ENCODE measurements at places on chromosomes 3 and 15.

- no peak for DNase-seq
Observed at GRCh38 chr3:194810076-194810475, 124.4 kb downstream of the FAM43A start.

DNA sequence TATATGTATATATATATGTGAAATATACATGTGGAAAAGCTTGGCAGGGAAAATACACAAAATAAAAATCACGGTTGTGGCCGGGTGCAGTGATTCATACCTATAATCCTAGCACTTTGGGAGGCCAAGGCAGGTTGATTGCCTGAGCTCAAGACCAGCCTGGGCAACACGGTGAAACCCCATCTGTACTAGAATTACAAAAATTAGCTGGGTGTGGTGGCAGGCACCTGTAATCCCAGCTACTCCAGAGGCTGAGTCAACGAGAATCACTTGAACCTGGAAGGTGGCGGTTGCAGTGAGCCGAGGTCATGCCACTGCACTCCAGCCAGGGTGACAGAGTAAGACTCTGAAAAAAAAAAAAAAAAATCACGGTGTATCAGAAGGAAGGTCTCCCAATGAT is 20.8 kb upstream of the ARHGEF3 start:
- no peak for DNase-seq

DNA sequence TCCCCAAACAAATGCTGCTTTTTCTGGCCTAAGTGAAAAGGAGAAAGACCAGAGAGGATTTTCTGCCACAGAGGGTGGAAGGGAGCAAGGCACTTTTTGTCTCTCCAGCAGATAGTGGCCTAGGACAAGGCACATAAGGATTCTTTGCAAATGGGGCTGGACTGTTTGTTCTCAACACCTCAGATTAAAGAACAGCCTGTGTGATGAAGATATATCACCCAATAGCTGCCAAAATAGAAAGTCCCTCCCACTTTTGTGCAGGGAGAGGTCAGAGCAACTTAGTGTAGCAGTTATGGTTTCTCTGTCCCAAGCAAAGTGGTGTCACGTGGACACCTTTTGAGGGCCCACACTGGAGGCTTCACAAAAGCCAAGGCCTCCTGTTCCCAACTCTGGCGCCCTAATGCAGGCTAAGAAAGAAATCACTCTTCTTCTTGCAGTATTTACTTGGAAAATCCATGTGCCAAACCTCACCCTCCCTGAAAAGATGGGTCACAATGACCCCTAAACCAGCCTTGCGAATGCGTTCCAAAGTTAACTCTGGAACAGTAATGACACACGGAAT is 84.9 kb downstream of the LRIG1 start:
- DNase-seq: no peak

- no peak for DNase-seq
Observed at GRCh38 chr3:73827725-73828211, 203.0 kb upstream of the PDZRN3 start.

DNA sequence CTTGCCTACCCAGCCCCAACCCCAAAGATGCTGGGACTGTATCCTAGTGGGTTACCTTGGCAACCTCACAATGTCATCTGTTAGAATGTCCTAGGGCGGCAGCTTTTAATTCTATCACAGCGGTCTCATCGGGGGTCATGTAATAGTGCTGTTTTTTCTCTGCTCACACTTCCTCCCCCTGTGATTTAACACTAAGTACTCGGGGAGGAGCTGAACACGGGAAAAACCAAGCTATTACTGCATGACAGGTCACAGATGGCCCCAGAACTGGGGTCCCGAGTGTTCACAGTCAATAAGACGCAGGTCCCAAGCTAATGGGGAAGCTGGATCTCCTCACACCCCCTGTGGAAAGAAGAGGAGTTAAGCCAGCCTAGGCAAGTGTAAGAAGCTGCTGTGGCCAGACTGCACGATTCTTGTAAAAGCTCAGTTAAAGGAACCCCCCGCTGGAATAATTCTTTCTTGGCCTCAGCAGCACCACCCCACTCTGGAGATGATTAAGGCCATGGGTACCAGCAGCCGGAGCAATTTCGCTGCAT is 2.5 kb upstream of the RFTN1 start:
- DNase-seq: no peak

- DNase-seq: peak; percentile 56
Observed at GRCh38 chr15:65082303-65082953, 5.9 kb downstream of the KBTBD13 start.

DNA sequence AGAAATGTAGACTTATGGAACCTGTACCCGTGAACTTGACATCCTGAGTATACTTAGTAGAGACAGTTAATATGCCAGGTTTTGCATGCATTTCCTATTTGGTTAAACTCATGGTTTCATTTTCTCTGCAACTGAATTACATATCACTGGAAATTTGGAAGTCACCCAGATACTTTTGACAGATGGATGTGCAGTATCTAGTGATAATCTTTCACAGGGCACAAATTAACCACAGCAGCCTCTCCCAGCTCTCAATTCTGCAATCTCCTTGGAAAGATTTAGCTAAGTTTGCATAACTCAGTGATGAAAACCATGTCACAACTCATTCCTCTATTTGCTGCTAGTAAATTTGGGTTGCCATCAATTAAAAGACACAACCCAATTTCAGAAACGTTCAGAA is 162.3 kb upstream of the TPM1 start:
- no peak for DNase-seq

- DNase-seq: no peak
Observed at GRCh38 chr15:82643992-82644391, 3.2 kb downstream of the CPEB1 start.

GRCh38 chr3:49276475-49277382 is at the start of gene C3orf62:
TSS of gene C3orf62 (minus strand) at chr3:49277232. CDS start at chr3:49276872, 360 bp downstream.
- DNase-seq: peak; percentile 85

DNA sequence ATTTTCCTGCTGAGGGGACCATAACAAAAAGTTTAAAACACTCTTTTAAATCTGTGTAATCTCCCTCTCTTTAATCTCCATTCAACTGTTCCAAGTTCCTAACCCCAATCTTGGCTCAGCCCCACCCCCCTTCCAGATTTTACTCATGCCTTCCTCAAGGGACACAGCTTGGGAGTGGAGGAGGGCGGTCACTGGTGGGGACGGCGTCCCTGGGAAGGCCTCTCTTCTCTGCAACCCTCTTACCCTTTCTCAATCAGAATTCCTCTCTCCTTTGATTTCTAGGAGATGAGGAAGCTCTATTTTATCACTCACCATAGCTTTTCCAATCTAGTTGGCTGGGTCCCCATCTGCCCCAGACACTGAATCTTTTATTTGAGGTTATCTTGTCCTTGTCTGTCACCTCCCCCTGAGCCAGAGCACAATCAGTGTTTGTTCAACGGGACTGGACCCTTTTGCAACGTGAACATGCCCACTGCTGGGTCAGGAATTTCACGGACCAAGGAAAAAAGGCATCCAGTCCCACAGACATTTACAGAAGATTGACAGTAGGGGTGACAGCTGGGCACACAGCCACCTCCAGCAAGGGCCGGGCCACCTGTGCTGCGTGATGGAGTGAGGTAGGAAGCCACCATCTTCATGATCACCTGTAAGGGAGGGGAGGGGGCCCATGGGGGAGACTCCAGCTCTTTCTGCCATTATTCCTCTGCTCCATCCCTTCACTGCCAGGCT is 84.0 kb upstream of the HERC1 start:
- DNase-seq: no peak

GRCh38 chr3:59334585-59334984 is 284.8 kb upstream of the CFAP20DC start:
- peak; percentile 98 for DNase-seq

- DNase-seq: no peak
Observed at GRCh38 chr15:67180035-67180434, 74.4 kb downstream of the AAGAB start.

DNA sequence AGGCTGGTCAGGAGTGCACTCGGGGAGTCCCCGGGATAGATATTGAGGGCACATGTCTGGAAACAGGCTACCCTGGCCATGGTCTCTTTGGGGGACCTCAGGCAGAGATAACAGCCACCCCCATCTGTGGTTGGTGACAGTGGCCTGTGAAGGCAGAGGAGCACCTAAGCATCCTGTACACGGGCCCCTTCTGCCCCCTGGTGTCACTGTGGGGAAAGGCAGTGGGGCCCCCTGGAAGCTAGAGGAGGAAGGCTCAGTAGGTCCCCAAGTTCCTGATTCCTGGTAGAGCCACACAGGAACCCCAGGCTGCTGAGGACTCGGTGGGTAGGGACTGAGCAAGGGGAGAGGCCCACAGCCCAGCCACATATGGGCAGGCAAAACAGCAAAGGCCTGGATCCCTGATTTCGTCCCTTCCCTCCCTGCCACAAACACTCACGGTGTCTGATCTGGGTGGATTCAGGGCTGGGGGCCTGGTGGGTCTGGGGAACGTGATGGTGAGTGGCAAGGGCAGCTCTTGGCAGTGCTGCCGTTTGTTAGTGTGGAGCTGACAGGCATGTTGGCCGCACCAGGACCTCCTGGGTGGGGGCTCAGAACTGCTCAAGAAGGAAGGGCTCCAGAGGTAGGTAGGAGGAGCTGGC is 14.1 kb upstream of the CXCR6 start:
- DNase-seq: peak; percentile 66

DNA sequence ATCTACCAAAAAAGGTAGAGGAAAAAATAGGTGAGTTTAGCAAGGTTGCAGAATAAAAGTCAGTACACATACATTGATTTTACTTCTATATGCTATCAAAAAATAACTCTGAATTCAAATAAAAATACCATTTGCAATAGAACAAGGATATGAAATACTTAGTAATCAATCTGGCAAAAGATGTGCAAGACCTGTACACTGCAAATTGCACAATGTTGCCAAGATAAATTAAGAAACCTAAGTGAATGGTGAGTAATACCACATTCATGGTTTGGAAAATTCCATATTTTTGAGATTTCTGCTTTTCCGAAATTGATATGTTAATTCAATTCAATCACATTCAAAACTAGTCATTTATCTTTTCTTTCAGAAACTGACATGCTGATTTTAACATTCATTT is 464.8 kb downstream of the EPHA3 start:
- no peak for DNase-seq

DNA sequence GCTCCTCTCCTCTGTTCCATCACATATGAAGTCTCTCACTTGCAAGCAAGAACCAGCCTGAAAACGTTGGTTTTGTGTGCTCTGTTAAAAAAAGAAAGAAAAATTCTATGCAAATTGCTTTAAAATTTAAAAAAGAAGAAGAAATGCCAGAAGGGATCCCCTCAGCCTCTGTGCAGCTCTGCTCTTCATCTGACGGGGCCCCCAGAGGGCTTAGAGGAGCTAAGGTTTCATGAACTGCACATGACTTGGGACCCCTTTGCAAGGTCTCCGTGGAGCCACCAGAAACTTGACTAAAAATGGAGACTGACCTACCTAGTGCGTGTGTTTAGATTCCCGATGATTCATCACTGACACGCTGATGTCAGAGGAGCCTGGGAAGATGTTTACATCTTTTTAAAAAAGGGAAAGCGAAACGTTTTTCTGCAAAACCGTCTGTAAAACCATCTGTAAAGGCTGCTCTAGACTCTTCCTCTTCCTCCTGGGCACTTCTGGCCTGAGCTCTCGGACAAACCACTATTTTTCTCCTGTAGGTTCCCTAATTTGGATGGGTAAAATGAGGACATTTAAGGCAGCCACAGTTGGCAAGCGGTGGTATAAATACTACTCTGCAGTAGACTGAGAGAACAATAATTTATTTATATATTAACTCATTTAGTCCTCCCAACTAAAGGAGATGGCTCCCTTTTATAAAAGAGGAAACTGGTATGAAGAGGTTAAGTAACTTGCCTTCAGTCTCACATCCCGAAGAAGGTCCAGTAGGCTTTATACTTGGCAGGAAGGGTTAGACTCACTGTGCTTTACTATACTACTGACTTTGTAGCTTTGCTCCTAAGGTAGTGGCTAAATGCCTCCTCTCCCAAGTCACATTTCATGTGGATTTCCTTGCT is 67.2 kb upstream of the POLG start:
- peak; percentile 74 for DNase-seq

- no peak for DNase-seq
Observed at GRCh38 chr15:81785679-81786078, 260.1 kb downstream of the MEX3B start.

GRCh38 chr3:165883863-165884478 is 46.7 kb upstream of the BCHE start:
- DNase-seq: no peak

- no peak for DNase-seq
Observed at GRCh38 chr15:34311563-34311962, 26.0 kb downstream of the SLC12A6 start.

GRCh38 chr3:47849699-47850563 is 47.0 kb downstream of the DHX30 start:
- DNase-seq: peak; percentile 23

- no peak for DNase-seq
Observed at GRCh38 chr3:53056442-53056841, 10.6 kb upstream of the SFMBT1 start.

- DNase-seq: no peak
Observed at GRCh38 chr3:9161298-9161697, 88.1 kb downstream of the SRGAP3 start.

- DNase-seq: no peak
Observed at GRCh38 chr15:45795440-45796069, 160.7 kb downstream of the SQOR start.

DNA sequence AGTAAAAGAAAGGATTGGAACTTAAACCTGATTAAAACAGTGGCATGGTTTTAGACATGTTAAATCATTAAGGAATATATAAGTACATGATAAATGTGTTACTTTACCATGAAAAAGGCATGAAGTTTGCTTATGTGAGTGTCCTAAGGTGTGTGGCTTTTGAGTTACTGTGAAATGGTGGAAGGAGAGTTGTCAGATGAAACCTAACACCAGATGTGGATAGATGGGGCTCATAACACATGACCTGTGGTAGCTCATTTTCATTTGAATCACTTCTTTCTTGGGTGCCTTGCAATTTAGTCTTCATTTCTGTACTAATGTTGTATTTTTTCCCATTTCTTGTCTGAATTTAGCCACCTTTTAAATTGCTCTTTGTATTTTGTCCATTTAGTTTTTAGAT is 13.0 kb downstream of the MEF2A start:
- no peak for DNase-seq

DNA sequence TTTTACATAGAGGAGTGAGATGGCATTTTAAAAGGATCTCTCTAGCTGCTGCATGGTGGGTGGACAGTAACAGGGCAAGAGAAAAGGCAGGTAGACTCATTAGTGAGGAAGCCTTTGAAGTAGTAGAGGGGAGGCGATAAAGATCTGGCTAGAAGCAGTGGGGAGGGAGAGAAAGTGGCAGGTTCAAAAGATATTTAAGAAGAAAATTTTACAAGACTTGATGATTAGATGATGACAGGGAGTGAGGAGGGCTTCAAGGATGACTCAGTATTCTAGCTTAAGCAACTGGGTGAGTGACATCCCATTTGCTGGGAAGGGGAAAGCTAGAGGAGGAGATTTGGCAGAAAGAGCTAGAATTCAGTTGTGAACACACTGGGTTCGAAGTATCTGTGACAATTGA is 3.8 kb upstream of the BRPF1 start:
- DNase-seq: no peak

DNA sequence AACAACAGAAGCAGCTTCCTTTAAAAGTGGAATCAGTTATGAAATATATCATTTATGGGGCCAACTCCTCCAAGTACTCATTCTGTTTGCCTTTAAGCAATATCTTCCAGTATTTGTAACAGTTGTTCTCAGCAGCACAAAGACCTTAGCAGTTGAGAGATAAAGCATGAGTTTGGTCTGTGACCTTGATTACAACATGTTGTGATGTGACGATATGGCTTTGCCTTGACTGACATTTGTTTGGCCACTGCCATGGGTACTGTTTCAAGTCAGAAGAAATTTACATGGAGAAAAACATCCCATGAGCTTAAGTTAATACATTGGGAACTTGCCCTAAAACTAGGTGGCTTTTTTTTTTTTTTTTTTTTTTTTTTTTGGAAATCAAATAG is 175.1 kb upstream of the KBTBD8 start:
- DNase-seq: no peak

GRCh38 chr3:43363621-43364266 is 77.4 kb downstream of the SNRK start:
- no peak for DNase-seq

GRCh38 chr3:170562080-170562479 is 23.8 kb downstream of the SLC7A14 start:
- no peak for DNase-seq
